ENCODE measurements at places on chromosomes 1 and 21. TPM values are rescaled to one million over a fixed set of nuclear protein-coding genes. Genes with fewer than 3 reads are reported as not detected.
A peak's percentile ranks its signal among the peaks of the same experiment; 100 is the strongest.

The CELA3B gene
- total RNA-seq = not detected

The AMY1C gene
- not detected for total RNA-seq

The SPRR3 gene
- not detected for total RNA-seq

The HPCAL4 gene
- total RNA-seq = 3.2 TPM

The FMO1 gene
- total RNA-seq = 0.30 TPM

The IVNS1ABP gene
- total RNA-seq = 43.2 TPM

The PRDM16 gene
- total RNA-seq = 1.2 TPM

The ADCY10 gene
- total RNA-seq = 0.21 TPM

The ZSWIM5 gene
- 0.90 TPM for total RNA-seq

The ANGPTL7 gene
- 1.4 TPM for total RNA-seq

The RAD54L gene
- 0.25 TPM for total RNA-seq

The ZFP69B gene
- total RNA-seq = 0.45 TPM

The RAB25 gene
- total RNA-seq = not detected

The RGSL1 gene
- total RNA-seq = not detected

The OR2M3 gene
- not detected for total RNA-seq

The PAPPA2 gene
- 1.1 TPM for total RNA-seq

The SERPINC1 gene
- total RNA-seq = not detected

The OR2L5 gene
- not detected for total RNA-seq

The THEM5 gene
- not detected for total RNA-seq

The CLCA1 gene
- total RNA-seq = not detected

The AKR7A3 gene
- not detected for total RNA-seq

The FCRL5 gene
- total RNA-seq = 0.07 TPM

The SPATA1 gene
- total RNA-seq = not detected

The ZNF695 gene
- total RNA-seq = not detected

GRCh38 chr1:155673003-155673402 is 15.6 kb downstream of the YY1AP1 start:
- no peak for DNase-seq

DNA sequence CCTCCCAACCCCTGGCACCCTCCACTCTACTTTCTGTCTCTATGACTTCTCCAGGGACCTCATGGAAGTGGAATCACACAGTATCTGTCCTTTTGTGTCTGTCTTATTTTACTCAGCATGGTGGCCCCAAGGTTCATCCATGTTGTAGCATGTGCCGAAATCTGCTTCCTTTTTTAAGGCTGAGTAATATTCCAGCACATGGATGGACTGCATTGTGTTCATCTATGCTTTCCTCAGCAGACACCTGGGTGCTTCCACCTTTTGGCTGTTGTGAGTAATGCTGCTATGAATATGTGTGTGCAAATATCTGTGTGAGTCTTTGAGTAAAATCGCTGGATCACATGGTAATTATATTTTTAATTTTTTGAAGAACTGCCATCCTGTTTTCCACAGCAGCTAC is 1.6 kb upstream of the PFKL start:
- no peak for DNase-seq

GRCh38 chr21:35996217-35996616 is 64.1 kb downstream of the SETD4 start:
- no peak for DNase-seq

DNA sequence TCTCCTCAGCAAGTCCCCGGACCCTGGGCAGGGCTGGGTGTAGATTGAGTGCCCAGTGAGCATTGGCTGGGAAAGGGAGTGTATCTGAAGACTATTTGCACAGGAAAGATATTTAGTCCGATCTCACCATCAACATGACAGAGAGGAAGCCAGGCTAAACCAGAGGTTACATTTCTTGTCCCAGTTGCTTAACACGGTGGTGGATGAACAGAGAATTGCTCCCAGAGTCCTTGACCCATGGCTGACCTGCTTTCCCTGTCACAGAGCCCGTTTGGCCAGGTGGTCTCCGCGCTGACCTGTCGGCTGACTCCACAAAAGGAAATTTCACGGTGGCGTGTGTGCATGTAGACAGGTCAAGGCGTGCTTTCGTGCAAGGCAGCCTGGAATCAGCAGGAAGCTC is 83.5 kb downstream of the BEND5 start:
- DNase-seq = no peak

DNA sequence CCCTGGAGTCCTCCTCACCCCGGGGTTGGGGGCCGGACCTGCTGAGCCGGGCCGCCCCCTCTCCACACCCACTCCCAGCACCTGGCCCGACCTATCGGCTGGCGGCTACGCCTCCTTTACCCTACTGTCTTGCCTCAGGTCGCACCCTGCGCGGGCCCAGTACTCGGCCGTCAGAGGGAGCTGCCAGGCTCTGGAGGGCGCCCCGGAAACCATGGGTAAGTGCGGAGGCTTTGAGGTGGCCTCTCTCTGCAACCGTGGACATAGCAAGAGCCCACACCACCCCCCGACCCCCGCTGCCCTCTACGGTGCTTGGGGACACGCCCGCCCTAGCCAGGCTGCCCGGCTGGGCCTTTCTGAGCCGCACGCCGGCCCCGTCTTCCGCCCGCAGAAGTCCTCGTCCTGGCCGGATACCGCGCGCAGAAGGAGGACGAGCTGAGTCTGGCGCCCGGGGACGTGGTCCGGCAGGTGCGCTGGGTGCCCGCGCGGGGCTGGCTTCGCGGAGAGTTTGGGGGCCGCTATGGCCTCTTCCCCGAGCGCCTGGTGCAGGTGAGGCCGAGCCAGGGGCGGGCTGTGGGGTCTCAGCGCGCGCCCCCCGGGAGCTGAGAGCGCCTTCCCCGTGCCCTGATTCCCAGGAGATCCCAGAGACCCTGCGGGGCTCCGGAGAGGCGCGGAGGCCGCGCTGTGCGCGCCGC is at the start of gene SH3D21:
TSS of gene SH3D21 (plus strand) at position 159 of the 692 bp plus-strand sequence. CDS start at position 212, 53 bp downstream.
- DNase-seq = peak; percentile 73

GRCh38 chr1:101463195-101463594 is 226.4 kb downstream of the S1PR1 start:
- DNase-seq = no peak

- DNase-seq = no peak
Measured at GRCh38 chr1:180062452-180062971, 92.2 kb upstream of the QSOX1 start.

DNA sequence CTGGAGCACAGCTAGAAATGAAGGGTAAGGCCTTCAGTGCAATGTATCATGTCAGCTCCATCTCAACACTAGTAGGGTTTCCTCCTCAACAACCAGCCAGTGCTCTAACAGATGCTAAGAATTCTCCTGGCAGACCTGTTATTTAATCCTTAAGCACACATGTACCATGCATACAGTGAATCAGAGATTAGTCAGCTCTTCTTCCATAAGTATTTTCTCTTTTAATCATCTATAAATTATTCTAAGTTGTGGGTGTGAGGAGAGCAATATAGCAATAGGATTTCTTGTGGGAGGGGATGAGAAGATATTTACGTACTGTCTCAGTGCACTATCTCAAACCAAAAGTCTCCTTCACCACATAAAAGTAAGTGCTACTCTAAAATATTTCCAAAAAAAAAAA is 95.3 kb downstream of the COP1 start:
- no peak for DNase-seq

DNA sequence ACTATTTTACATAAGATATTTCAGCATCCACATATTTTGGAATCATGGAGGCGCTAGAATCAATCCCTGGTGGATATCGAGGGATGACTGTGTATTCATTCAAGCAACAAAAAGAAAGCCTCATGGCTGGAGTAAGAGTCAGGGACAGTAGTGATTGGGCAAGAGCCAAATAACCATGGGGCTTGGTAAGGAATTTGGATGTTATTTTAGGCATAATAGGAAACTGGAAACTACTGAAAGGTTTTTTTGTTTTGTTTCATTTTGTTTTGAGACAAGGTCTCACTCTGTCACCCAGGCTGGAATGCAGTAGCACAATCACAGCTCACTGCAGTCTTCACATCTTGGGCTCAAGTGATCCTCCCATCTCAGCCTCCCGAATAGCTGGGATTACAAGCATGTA is 33.8 kb upstream of the EYA3 start:
- no peak for DNase-seq

DNA sequence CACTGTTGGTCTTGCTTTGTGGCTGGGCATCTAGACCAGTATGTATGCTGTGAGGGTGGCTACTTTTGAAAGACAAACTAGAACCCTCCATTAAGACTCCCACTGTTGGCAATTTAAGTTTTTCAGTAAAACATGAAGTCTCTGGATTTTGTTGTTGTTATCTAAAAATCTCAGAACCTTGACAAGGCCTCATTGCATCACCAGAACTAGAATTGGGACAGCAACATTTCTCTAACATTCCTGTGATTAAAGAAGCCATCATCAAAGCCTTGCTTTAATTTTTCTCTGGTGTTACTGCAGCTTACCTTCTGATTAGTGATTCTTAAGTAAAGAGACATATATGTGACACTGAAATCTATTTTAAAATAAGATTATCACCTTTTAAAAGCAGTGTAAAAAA is 4.5 kb downstream of the TRIM67 start:
- no peak for DNase-seq

GRCh38 chr1:201719812-201720521 is 109.0 kb upstream of the IPO9 start:
- peak; percentile 65 for DNase-seq

- DNase-seq = no peak
Measured at GRCh38 chr1:241212628-241213027, 144.4 kb downstream of the RGS7 start.

GRCh38 chr1:1832820-1833219 is 54.5 kb upstream of the NADK start:
- DNase-seq = no peak

GRCh38 chr1:66214901-66215300 is 319.1 kb upstream of the SGIP1 start:
- no peak for DNase-seq

GRCh38 chr1:95086949-95087533 is 14.3 kb upstream of the ALG14 start:
- no peak for DNase-seq

GRCh38 chr1:209549443-209550205 is 33.9 kb upstream of the CAMK1G start:
- DNase-seq = no peak

DNA sequence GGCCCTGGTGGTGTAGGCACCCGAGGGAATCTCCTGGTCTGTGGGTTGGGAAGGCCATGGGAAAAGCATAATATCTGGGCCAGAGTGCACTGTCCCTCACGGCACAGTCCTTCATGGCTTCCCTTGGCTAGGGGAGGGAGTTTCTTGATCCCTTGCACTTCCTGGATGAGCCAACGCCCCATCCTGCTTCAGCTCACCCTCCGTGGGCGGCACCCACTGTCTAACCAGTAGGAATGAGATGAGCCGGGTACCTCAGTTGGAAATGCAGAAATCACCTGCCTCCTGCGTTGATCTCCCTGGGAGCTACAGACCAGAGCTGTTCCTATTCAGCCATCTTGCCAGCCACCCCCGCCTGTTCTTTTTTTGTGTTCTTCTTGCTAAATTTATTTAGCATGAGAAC is 134.4 kb downstream of the LEPR start:
- no peak for DNase-seq

GRCh38 chr1:232688398-232688797 is 58.5 kb upstream of the SIPA1L2 start:
- DNase-seq = no peak

GRCh38 chr1:68131261-68131660 is 80.8 kb upstream of the DIRAS3 start:
- no peak for DNase-seq

GRCh38 chr1:48048064-48048463 is 50.9 kb upstream of the TRABD2B start:
- peak; percentile 41 for DNase-seq

GRCh38 chr1:182817802-182818201 is 21.3 kb upstream of the DHX9 start:
- no peak for DNase-seq

- peak; percentile 43 for DNase-seq
Measured at GRCh38 chr1:110060034-110060661, 10.3 kb downstream of the ALX3 start.

- no peak for DNase-seq
Measured at GRCh38 chr1:4699376-4700301, 45.2 kb downstream of the AJAP1 start.

DNA sequence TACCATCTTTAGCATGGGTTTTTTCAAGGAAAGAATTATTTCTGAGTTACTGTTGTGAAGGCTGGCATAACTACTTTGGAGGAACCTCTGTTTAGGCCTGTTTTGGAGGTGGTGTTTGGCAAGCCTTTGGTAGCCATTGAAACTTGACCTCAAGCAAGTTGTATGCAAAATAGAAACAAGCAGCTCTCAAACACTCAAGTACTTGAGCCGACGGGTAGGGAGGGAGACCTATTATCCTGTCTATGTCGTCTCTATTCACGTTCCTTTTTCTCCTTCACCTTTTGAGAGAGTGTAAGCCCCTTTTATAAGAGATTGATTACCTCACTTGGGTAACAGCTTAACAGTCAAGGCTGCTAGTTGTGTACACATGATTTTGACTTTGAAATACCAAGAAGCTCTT is 878.3 kb upstream of the CXADR start:
- no peak for DNase-seq

DNA sequence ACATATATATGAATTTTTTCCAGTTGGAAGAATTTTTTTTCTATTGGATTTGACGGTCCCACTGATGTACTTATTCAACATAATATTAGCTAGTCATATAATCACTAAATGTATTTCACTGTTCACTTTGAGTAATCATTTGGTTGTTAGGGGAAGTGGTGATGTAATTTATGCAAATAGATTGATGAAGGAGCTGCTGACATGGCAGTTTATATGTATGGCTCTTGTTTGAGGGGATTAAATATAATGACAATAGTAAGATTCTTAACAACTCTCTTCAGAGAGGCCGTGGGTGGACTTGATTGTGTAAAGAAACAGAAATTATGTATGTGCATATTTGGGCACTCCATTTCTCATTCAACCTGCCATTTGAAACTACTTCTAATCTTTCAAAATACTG is 653.6 kb upstream of the ADGRL4 start:
- no peak for DNase-seq

DNA sequence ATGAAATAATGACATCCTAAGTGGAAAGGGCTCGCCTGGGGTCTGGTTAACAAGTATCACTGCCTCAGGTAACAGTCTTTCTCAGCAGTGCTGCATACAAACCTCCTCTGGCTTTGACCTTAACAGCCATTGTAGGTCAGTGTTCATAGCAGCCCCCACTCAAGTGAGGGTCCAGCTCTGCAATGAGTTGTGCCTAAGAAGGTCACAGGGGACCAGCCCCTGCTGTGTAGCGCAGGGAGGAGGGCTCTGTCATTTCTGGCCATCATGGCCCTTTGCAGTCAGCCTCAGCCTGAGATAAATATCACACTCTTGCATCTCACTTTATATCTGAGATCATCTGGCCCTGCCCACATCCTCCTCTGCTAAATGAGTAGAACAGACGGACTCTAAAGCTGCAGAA is 18.1 kb upstream of the MYSM1 start:
- no peak for DNase-seq

- DNase-seq = peak; percentile 91
Measured at GRCh38 chr1:223712194-223712849, at the start of gene CAPN2. Gene CAPN2, plus strand, starts transcription at chr1:223712539. Its CDS starts 102 bp downstream, at chr1:223712641.

Data from psoas muscle (tissue), 8 donors.